Frontal cortex (tissue), 4 donors: ENCODE measurements at places on chromosomes 13 and 19. TPM values are rescaled to one million over a fixed set of nuclear protein-coding genes. Genes with fewer than 3 reads are reported as not detected.

FGF22 gene
- total RNA-seq: under 0.01 TPM

GRCh38 chr13:79307433-79307861 is 98.6 kb downstream of the RBM26 start:
- DNase-seq: no peak

- no peak for DNase-seq
These were observed 6.5 kb downstream of the FLT3 start for GRCh38 chr13:28093881-28094280.

GRCh38 chr19:1944916-1945561 is 4.1 kb downstream of the CSNK1G2 start:
- no peak for DNase-seq

- peak; percentile 40 for DNase-seq
These were observed 26.5 kb downstream of the ZNF607 start for GRCh38 chr19:37692956-37693620.

DNA sequence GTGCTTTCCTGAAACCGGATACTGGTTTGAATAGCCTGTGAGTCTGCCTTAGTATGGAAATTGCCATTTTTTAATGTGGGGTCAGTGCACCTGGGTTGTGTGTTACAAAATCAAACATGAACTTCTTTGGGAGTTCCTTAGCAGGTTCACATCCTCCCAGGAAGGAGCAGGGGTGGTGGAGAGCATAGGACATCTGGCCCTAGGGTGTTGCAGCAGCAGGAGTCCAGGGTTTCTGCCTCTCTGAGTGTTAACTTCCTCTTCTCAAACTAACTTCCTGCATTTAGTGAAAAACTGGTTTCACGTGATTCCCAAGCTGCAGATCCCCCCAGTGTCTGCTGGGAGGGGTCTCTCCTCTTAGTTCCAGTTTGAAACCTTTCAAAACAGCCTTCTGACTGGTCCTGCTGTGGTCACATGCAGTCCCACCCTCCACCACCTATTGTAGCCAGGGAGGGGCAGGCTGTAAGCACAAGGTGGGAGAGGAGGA is 7.2 kb downstream of the RNASEH2B start:
- no peak for DNase-seq
